Epithelial cell of prostate (primary cell): ENCODE measurements at places on chromosomes 3 and 15.

DNA sequence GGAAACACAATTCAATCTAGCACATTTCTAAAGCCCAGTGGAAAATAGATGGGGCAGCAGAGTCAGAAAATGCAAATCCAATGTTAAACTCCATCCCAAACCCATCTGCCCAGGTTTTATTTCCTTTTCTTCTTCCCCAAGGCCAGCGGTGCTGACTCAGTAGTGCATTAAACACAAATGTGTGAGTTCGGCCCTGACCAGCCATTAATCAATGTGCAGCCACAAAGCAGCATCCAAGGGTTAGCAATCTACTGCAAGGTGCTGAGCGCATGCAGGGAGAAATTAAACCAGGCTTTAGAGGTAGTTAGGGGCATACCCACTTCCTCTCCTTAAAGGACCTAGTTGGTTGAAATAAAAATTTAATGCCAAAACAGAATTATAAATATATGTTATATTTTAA, 583.3 kb upstream of the PPP2R3A start:
- DNase-seq = no peak

DNA sequence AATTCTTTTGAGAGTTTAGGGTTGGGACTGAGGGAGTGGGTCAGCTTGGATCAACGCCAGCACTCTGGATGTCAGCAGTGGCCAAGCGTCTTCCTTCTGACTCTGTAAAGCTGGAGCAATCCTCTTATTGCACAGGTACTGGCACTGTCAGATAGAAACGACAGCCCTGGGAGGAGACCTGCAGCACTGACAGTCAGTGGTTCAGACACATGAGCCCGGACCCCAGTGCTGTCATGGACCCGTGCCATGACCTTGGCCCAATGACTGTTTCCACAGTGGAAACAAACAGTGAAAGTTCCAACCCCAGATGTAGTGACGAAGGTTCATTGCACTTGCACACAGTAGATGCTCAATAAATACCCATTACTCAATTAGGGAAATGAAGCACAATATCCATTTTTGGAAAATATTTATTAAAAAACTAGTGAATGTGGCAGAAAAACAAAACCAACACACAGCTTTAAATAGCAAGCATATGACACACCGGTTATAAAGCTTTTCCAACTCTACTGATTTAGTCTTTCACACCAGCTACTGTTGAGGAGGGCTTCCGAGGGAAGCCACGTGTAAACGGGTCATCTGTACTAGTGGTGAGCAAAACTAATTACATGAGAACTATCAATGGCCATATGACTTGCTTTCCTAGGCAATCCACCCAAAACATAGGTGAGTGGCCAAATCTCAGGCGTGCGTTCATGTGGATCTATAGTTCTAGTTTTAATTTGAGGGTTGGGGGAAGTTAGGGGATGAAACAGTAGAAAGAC, 22.1 kb downstream of the SIAH2 start:
- DNase-seq = no peak

DNA sequence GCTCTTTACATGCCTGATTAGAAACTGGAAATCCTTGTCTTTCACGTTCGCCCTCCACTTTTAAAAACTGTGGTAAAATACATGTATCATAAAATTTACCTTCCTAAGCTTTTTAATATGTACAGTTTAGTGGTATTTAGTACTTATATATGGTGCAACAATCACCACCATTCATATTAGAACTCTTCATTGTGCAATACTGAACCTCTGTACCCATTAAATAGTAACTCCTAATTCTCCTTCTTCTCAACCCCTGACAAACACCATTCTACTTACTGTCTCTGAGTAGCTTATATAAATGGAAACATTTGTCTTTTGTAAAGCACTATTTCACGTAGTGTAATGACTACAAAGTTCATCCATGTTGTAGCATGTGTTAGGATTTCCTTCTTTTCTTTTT, 28.2 kb downstream of the GRM2 start:
- DNase-seq = no peak

DNA sequence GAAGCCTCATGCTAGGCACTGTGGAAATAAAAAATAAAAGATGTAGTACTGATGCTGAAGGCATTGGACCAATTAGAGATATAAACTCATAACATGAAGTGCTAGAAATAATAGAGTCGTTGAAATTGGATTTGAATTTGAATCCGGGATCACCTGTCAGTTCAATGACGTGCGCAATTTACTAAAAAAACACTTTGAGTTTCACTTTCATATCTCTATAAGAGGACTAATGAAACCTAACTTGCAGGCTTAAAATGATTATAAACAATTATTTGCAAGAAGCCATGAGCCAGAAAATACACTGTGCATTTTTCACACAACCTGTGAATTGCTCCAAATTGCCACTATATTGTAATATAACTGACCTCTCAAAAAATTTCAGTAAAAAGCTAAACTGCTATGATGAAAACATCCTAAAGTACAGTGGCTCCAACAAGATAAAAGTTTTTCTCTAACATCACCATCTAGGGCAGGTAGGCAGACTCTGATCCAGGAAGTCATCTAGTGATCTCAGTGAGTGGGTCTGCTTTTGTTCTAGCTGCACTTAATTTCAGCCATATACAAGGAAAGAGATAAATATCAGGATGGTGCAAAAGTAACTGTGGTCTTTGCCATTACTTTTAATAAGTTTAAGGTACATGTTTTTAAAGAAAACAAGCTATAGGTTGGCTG, 440.2 kb downstream of the CNTN6 start:
- DNase-seq = no peak

- DNase-seq = no peak
Observed at GRCh38 chr3:58580826-58581327, 3.7 kb upstream of the FAM107A start.

GRCh38 chr3:18423401-18424212, 1.5 kb downstream of the SATB1 start:
- no peak for DNase-seq

- no peak for DNase-seq
Observed at GRCh38 chr15:64634027-64634426, 141.4 kb downstream of the RBPMS2 start.

GRCh38 chr3:150225986-150226385, 182.1 kb upstream of the TSC22D2 start:
- DNase-seq = no peak

- DNase-seq = no peak
Observed at GRCh38 chr15:99634576-99634975, 68.8 kb downstream of the MEF2A start.

GRCh38 chr3:11846281-11847266, at the start of gene TAMM41:
TSS of gene TAMM41 (minus strand) at chr3:11846885. CDS start at chr3:11846636, 249 bp downstream.
- peak; percentile 33 for DNase-seq

DNA sequence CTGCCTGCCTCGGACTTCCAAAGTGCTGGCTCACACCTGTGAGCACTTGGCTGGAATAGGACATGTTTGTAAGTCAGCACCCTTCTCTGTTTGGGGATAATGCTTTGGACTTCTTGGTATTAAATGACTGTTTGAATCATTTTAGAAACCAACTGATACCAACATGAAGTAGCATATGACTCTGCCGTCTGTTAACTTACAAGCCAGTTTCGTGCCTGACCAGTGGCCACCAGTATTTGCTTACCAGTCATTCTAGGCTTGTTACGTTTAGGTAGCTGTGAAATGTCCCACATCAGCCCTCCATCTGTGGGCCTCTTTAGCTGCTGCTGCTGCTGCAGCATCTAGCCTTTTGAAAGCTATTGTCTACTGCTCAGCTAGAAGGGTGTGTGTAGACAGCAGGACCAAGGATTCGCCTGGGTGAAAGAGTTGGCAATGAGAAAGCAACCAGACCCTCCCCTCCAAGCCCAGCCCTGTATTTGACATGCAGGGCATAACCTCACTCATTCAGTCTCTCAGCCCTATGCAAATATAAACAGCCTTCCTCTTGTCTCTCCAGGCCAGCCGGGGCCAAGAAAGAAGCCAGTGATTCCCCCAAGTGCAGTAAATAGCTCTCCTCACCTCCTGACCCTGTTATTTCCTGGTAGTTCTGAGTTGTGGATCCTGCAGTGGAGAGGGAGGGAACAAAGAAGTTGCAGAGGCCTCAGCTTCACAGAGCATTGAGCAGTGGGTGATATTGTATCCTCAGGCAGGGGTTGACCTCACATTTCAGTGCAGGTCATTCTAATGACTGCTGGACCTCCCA, 51.0 kb downstream of the NKIRAS1 start:
- DNase-seq = no peak

GRCh38 chr3:11530153-11530721, 113.5 kb downstream of the VGLL4 start:
- peak; percentile 99 for DNase-seq

DNA sequence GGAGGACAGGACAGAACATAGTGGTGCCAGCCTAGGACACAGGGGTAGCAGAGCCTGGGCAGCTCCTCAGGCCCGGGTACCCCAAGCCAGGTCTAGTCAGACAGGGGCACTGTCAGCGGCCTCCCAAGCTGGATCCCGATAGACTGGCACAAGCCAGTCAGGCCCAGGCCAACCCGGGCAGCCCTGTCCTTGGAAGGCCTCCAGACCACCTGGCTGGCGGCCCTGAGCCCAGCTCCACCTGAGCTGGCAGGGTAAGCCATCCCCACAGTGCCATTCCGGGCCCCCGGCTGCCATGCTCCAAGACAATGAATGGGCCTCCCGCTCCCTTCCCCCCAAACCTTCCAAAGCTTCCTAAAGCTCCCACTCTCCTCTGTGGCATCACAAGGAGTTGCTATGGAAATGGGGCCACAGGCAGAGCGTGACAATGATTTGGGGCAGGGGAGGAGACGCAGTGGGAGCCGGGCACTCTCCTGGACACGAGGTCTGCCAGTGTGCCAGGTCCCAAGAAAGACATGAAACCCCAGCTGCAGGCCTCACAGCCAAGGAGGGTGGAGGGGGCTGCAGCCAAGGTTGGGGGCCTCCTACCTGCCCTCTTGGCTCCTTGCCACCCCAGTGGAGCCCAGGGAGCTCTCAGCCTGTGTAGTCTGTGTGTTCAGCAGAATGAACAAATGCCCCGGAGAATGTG, 165.6 kb upstream of the LINGO1 start:
- no peak for DNase-seq

- no peak for DNase-seq
Observed at GRCh38 chr3:33438284-33438668, 1.9 kb downstream of the UBP1 start.

DNA sequence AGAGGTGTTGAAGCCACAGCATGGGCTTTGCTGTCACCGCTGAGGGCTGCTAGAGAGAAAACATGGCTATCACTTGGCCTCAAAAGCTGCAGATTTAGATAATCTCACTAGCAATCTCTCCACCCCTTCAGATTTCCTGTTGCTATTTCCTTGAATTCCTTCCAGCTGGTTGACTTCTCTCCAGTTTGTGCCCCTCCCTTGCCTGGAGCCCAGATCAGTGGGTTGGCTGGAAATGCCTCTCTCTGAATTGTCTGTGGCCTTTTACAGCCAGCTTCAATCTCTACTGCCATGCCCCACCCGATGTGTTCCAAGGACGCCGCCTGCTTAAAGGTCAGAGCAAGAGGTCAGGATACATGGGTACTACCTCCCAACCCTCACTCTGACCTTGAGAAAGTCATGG, 294.1 kb downstream of the NTRK3 start:
- no peak for DNase-seq

- no peak for DNase-seq
Observed at GRCh38 chr3:85475346-85475745, 516.6 kb downstream of the CADM2 start.

GRCh38 chr3:60154011-60154410, 1097.2 kb downstream of the FHIT start:
- no peak for DNase-seq

DNA sequence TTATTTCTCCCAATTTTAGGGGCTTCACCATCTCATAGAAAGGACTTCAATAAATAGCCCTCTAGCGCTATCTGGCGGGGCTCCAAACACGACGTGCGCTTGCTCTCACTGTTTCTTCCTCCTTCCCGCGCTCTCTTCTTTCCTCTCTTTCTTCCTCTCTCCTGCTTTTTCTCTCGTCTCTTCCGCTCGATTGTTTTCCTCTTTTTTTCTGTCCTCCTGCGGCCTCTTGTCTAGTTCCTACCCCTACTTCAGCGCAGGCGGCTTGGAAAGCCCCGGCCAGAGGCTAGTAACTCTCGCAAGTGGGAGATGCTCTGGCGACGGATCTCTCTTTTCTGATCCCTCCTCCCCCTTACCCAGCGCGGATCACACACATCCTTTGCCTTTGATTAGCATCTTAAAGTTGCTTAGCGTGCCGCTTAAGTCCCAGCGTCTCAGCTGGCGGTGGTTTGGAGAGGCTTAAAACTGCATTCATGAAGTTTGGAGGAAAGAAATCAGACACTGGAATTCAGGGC, 6.2 kb upstream of the MEIS2 start:
- no peak for DNase-seq

- DNase-seq = no peak
Observed at GRCh38 chr3:184377882-184378445, at the start of gene THPO. TSS of gene THPO (minus strand) at chr3:184378207. CDS start at chr3:184376259, 1,948 bp downstream.

DNA sequence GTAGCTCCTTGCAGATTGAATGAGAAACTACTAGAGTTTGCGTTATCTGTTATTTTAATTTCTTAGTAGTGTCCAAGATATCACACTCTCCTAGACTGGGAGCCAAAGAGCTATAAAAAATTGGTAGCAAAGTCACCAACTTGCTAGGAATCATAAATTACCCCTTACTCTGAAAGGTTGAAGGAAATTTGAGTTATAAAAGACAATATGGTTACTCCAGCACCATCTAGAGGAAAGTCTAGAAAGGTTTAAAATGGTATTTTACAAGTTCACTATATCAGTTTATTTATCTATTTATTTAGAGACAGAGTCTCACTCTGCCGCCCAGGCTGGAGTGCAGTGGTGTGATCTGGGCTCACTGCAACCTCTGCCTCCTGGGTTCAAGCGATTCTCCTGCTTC, 121.6 kb downstream of the RBPMS2 start:
- no peak for DNase-seq

DNA sequence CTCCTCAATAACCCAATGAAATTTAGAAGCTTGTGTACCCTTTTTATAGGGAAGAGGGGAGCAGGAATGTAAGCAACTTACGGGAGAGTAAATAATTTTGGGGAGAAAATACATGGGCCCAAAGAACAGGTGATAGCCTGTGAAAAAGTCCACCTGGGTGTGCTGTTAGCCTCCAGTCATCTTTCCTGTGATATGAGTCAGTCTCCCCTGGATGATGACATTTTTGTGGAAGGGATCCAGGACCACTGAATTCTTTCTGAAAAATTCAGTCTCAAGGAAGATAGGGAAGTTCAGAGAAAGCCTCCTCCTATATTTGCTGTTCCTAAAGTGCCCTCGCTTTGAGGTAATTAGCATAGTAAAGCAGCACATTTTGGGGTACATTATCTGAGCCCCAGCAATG, 149.8 kb downstream of the SQOR start:
- no peak for DNase-seq

- no peak for DNase-seq
Observed at GRCh38 chr15:47473106-47473725, 244.1 kb upstream of the SEMA6D start.

DNA sequence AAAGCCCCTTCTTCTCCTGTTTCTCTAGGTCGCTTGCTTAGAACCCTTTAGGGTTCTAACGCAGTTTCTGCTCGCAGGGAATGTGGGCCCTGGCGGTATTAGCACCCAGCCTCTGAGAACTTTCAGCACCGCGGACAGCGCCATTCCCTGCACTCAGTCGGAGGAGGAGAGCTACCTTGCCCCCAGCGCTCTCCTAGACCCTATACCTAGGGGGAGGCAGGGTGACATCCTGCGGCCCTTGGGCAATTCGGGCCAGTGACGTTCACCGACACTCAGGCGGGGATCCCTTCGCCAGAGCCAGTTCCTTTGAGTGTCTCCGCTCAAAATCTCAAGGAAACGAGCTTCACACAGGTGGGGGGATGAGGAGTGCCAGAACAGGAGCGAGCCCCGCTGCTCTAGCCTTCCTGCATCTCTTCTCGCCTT, 1.3 kb downstream of the SLC7A14 start:
- DNase-seq = no peak
